Heart right ventricle (tissue), 16 donors: ENCODE measurements at places on chromosomes 16 and 17. TPM values are rescaled to one million over a fixed set of nuclear protein-coding genes. Genes with fewer than 3 reads are reported as not detected.

DNA sequence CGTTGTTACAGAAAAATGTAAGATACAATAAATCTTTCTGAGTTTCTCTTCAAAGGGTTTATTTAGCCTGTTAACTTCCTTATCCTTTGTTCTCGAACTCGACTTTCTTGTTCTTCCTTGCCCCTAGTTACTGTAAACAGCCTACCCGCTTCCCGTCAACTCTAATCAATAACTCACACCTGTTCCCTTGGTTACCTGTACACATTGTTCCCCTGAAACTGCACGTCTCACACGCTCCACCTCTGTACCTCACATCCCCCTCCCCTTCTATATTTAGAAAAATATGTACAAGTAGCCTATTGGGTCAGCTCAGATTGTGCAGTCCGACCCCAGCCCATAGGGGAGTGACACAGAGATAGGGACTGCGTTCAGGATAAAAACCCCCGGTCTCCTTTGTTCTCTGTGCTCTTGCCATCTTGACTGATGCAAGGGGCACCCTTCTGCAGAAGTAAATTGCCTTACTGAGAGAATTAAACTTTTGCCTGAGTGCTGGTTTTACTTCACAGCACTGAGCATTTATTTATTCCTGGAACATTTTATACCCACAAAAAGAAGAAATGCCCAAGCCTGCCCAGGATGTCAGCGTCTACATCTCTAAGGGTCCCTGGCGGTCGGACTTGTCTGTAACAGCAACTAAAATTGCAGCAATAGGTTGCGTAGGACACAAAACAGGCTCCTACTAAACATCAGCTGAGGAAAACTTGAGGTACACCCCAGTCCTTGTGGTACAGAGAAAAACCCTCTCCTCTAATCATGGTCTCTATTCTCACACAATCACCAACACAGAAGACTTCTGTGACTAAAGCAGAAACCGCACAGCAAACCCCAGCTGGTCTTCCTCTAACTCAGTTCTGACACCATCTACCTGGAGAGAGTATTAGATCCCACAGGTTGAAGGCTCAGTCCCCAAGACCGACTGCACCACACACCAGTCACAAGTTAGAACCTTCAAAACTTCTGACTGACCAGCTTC lies 11.3 kb downstream of the WDR45B start:
- no peak for DNase-seq

- DNase-seq, result no peak
Measured at GRCh38 chr17:29504711-29505110, 62.1 kb downstream of the ABHD15 start.

- DNase-seq, result no peak
Measured at GRCh38 chr16:70432356-70432722, 6.6 kb downstream of the ST3GAL2 start.

- no peak for DNase-seq
Measured at GRCh38 chr16:17471719-17472461, 1.1 kb upstream of the XYLT1 start.

DNA sequence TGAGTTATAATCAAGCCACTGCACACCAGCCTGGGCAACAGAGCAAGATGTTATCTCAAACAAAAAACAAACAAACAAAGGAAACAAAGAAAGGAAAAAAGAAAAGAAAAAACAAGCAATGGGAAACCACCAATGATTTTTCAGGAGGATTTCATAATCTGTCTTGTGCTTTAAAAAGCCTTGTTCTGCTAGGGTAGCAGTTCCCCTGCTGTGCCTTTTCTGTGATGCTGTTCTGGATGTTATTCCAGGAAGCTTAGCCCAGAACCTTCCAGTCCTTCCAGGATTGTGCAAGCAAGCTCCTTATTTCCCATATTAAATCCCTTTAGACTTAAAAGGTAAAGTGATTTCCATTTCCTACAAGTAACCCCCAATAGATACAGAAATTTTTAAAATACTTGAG lies 171.1 kb downstream of the ABCC12 start:
- no peak for DNase-seq

DNA sequence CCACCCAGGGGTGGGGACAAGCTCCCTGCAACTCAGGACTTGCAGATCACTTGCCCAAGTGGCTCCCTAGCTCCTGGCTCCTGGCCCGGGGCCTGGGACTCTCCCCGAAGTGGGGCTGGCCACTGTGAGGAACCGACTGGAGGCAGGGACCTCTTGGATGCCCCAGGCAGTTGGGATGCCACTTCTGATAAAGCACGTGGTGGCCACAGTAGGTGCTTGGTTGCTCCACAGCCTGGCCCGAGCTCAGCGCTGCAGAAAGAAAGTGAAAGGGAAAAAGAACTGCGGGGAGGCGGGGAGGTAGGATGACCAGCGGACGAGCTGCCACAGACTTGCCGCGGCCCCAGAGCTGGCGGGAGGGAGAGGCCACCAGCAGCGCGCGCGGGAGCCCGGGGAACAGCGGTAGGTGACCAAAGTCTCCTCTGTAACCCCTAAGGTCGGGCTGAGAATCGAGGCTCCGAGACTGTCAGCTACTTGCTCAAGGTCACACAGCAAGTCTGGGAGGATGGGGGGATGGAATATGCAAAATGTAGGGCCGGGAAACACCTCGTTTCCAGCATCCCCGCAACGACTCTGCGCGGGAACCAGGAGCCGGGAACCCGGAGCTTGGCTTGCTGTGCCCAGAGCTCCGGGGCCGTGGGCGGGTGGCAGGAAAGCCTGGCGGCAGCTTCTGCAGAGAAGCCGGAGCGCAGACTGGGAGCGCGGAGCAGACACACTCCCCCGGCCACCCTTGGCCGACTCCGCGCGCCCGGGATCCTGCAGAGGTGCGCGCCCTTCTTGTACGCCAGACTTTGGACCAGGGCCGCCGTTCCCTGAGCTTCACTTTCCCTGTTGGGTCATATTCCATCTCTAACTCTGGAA lies 1.9 kb downstream of the CIITA start:
- no peak for DNase-seq

GRCh38 chr16:54766355-54766754 lies 164.3 kb upstream of the IRX5 start:
- no peak for DNase-seq

GRCh38 chr17:50596191-50597037 lies 35.9 kb downstream of the CACNA1G start:
- no peak for DNase-seq

DNA sequence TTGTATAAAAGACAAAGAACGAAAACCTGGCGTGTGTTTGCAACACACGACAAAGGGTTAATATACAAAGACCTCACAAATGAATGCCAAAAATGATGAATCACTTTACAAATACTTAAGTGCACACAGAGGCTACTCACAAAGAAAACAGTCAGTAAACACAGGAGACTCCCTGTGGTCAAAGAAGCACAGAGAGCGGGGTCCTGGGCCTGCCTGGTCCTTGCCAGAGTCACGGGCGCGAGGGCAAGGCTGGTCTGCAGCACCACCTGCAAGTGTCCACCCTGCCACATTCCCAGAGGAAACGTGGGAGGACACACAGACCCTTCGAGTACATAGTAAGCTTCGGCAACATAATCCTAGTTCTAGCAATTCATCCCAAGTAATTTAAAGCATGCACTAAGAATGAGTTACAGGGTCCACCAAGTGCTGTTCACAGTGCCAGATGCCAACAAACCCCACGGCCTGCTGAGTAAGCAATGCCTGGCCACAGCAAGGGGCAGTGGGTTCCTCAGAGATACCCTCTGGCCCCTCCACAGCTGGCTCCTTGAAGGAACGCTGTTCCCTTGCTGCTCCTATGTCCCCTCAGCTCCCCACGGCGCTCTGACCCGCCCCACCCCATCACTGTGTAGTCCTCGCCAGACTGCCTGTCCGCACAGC lies 24.6 kb upstream of the FAAP100 start:
- DNase-seq, result no peak

GRCh38 chr16:51119556-51119955 lies 31.5 kb downstream of the SALL1 start:
- DNase-seq, result no peak

DNA sequence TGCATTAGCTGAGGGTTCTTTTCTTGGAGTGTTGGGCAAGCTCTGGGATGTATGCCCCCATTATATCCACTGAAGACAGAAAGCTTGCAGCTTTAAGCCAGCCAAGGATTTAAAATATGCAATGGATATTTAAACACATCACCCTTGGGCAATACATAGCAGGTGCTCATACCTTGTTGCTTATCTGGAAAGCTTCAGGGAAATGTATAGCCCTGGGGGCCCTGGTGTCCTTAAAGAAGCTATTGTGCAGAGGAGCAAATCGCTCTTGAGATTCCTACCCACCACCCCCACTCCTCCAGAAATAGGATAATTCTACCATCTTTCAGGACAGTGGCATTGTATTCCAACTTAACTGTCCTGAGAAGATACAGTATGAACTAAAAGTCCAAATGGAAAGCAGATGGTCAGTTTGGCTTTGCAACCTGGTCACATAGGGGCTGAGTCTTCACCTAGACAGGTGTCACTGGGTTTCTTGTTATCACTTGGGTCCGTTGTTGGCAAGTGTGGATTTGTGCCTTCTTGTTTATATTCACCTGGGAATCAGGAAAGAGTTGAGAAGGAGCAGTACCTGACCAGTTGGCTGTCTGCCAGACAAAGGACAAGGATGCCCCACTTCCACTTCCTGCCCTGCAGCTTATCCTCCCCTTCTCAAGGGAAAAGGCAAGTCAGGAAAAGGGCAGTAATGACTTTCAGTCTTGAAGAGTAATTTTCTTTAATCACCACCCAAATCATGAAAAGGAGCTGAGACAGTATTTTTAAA lies 3.4 kb downstream of the ANKRD40CL start:
- no peak for DNase-seq

DNA sequence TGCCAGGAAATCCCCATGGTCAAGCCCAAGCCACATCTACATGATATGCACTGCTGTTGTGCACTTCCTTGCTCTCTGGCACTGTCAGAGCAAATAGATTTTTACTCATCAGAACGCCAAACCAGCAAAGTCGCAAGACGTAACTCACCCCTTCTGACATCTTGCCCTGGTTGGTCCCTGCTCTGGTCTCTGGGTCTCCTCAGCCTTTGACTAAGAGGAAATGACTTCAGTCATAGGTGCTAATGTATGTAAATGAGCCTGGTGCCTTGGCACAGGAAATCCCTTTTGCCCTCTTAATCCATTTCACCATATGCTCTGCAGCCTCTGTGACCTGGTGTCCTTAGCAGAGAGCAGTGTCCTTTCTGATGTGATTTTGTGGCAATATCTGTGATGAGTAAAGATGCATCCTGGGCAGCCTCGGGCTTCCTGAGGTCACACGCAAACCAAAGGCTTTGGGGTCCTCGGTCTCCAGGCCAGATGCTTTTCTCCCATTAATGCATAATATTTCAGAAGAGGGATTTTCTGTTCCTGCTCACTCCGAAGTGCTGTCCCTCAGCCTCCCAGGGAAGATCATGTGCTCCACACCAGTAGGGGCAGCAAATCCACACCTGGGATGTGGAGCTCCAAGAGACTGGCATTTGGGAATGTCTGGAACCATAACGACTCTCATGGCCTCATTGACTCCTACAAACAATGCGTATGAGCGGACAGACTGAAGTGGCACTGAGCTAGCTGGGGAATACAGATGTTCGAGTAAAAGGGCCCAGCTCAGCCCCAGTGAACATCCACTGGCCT lies 66.9 kb downstream of the GP2 start:
- DNase-seq, result no peak

GRCh38 chr16:1331712-1332617 lies 1.5 kb upstream of the BAIAP3 start:
- DNase-seq, result peak; percentile 74

DNA sequence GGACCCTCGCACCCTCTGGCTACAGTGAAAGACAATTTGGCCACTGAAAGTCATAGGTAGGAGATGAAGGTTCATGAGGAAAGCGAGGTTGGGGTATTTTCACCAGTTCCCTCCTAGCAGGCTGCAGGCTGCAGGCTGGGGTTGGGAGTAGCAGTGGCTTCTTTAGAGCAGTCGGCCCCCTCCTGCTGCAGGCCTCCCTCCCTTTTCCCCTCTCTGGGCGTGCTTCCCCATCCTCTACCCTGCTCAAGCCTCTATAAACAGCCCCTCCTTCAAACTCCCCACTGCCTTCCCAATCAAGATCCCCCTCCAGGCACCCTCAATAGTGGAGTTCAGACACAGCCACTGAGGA lies 41.8 kb downstream of the GAS7 start:
- DNase-seq, result no peak

DNA sequence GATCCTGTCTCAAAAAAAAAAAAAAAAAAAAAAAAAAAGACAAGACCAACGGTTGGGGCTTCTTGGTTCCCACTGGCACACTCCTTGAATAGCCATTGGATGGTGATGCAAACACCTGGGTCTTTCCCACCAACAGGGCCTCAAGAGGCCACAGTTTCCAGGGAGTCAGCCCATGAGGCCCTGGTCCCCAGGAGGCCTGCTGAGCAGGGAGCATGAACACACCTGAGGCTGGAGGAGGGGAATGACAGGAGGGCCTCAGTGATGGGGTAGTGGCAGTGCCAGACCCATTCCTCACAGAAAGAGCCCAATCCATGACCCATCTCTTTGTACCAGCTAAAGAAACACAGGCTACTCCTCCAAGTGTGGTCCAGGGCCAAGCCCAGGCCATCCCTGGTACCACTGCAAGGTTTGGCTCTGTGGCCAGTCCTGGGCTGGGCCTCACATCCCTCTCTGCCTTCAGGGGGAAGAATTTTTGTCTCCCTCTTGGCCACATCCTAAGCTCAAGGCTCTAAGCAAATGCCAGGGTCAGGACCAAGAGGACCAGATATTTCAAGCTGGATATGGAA lies 13.9 kb downstream of the ARL2BP start:
- DNase-seq, result no peak

- DNase-seq, result peak; percentile 70
Measured at GRCh38 chr17:38735161-38735997, 5.2 kb downstream of the CISD3 start.

GRCh38 chr17:33459078-33459940 lies 166.2 kb upstream of the ASIC2 start:
- DNase-seq, result no peak

DNA sequence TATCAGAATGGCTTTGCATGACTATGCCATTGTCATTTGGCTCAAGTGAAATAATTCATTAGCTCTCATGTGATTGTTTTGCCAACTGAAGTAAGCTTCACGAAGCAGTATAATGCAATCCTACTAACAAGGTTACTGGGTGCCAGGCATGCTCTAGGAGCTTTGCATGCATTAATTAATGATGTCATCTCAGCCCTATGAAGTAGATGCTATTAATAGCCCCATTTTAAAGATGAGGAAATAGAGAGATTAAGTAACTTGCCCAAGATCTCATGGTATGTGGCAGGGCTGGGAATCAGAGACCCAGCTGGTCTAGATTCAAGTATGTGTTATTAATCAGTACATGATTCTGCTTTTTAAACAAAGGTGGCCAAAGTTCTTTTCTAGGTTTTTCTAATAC lies 14.1 kb downstream of the KRT39 start:
- DNase-seq, result no peak

- no peak for DNase-seq
Measured at GRCh38 chr17:31560616-31561235, 169.3 kb downstream of the RAB11FIP4 start.

The PRAC1 gene
- polyA plus RNA-seq, result not detected

The OMG gene
- 0.07 TPM for polyA plus RNA-seq

The TP53TG3B gene
- not detected for polyA plus RNA-seq

The CACNA1H gene
- polyA plus RNA-seq, result 7.1 TPM

The CHD9NB gene
- 0.17 TPM for polyA plus RNA-seq

The PRCD gene
- 3.7 TPM for polyA plus RNA-seq

The IRF8 gene
- polyA plus RNA-seq, result 1.9 TPM

The PRSS27 gene
- 0.46 TPM for polyA plus RNA-seq

The FBXO39 gene
- polyA plus RNA-seq, result 0.13 TPM

The SPIRE2 gene
- polyA plus RNA-seq, result 1.5 TPM

The FBXL16 gene
- 0.04 TPM for polyA plus RNA-seq

The TNFRSF17 gene
- not detected for polyA plus RNA-seq

The JPH3 gene
- not detected for polyA plus RNA-seq

The TP53TG3C gene
- not detected for polyA plus RNA-seq

The CKLF gene
- polyA plus RNA-seq, result 24.1 TPM
